ENCODE measurements at places on chromosomes 5 and 9.

DNA sequence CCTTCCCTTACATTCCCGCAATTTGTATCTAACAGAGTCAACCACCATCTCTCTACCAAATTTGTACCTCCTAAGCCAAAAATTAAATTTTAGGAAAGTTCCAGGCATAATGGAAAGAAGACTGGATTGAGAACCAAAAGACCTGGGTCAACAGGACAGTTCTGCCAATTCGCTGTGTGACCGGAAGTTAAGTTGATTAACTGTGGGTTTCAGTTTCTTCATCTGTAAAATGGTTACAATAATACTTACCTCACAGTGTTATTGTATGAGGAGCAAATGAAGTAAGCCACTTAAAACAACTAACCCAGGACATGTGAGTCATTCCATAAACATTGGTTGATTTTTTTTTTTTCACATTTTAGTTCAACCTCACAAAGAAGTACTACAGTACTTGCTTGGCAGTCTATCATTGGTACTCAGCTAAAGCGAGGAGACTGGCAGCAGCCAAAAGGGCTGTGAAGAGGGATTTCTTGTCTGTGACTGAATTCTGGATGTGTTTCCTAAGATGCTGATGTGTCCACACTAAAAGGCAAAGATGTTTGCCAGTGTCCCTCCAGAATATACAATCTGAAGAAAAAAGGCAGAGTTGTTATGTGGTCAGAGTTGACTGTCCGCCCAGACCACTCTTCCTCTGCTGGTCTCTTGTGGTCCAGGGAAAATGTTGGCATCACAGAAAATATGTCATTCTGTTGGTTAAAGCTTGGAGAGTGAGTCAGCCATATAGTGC lies 198.6 kb downstream of the TLE1 start:
- no peak for DNase-seq

GRCh38 chr9:108297073-108297472 lies 558.7 kb downstream of the ACTL7B start:
- DNase-seq: no peak

DNA sequence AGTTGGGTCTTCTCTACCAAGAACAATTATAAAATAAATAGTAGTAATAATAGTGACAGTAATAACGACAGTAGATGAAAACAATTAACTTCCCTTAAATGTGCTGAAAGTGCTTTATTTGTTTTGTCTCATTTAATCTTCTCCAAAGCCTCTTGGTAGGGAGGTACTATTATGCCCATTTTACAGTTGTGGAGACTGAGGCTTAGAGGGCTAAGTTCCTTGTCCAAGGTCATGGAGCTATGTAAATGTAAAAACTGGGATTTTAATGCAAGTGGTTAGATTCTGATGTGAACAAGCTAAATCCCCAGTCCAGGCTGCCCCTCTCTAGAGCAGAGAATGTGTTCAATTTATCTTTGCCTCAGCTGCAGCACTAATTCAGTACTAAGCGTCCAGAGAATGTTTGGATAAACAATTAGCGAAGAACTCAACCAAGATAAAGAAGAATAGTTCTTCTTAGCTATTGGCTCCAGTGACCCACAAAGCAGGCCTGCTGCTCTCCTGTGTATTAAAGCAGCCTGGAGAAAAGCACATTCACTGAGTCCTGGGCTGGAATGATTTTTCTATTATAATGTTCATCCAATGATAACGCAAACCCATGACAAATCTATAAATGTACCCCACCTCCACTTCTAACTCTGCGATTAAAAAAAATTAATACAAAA lies 68.8 kb downstream of the NPR3 start:
- DNase-seq: no peak

- DNase-seq: no peak
These were observed 641.5 kb upstream of the CDH10 start for GRCh38 chr5:25286319-25286718.

DNA sequence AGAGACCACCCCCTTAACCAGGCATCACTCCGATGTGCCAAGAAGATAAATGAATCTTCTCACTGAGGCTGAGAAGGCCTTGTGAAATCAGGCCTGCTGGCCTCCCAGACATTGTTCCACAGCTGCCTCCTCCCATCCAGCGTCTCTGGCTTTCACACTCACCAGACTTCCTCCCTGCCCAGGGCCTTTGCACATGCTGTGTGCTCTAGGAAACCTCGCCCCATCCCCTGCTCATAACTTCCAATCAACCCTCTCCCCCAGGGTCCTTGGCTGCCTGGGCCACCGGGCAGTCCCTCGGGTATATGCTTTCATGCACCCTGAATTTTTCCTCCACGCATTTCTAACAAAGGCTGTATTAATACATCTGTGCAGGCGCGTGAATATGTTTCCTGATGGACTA lies 58.4 kb downstream of the DUSP1 start:
- DNase-seq: no peak

DNA sequence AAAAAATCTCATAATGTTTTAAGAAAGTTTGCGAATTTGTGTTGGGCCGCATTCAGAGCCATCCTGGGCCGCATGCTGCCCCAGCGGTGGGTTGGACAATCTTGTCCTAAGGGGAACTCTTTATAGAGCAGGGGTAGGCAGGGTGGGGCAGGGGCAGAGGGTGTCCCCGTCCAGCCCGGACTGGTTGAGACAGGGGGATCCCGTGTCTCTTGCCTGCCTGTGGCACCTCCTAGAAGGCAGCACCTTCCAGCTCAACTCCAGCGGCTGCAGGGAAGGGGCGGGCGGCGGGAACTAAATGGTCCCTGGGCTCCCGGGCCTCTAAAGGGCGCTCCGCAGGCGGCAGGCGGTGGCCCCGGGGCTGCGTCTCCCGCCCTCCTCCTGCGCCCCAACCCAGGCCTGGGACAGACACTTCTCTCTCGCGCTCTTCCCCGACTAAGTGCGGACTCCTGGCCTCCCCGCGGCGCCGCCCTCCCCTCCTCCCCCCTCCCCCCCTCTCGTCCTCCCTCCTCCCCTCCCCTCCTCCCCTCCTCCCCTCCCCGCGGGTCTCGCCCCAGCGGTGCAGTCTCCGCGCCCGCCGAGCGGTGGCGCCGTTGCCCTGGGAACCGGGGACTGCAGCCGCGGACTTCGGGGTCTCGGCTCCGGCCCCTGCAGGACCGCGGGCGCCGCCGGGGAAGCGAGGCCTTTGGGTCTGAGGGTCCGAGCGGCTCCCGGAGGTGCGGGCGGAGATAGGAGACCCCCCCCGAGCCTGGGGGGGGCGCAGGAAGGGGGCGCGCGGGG lies 132.6 kb downstream of the MRPL36 start:
- peak; percentile 33 for DNase-seq

GRCh38 chr9:14520341-14520740 lies 172.9 kb downstream of the ZDHHC21 start:
- DNase-seq: no peak

DNA sequence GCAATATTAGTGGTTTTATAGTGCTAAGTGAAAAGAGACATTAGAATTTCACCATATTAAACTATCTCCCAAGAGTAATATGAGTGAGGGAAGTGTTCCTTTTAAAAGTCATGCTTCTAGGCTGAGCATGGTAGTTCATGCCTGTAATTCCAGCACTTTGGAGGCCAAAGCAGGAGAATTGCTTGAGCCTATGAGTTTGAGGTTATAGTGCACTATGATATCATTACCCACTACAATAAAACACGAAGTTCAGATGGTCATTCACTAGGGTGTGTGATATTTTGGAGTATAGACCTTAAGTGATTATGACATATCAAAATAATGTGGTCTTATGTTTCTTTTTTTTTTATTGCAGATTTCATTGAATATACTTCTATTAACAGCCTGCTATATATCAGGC lies 6.7 kb downstream of the KIF2A start:
- DNase-seq: no peak

DNA sequence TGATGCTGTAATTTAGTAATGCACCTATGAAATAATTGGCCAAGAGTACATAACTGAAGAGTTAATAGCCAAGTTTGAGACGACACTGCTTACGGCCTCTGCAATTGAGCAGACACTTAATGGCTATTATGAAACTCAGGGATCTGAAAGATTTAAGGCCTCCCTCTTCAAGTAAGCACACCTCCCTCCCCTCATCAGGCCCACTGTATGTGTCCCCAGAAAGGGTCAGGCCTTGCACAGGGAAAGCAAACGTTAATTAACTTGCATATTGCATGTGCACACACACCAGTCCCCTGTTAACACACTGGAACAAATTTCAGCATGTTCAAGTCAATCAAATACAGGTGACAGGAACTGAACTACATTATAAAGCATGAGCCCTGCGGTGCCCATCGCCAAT lies 163.6 kb downstream of the SPOCK1 start:
- no peak for DNase-seq

DNA sequence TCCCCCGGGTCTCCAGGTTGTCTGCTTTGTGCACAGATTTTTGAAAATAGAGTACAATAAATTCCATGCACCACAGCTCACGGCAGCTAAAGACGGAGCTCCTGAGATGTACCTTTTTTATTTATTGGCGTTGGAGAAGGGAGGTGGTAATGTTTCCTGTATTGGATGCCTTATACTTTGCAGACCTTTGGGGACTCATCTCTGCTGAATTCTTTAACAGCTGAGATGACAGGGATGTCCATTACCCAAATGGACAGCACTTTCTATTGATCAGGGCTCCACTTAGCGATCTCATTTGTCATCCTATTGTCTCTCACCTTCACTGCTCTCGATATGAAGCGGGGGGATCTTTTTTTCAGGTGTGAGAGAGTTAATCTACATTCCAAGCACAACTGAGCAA lies 137.8 kb downstream of the EFNA5 start:
- no peak for DNase-seq

DNA sequence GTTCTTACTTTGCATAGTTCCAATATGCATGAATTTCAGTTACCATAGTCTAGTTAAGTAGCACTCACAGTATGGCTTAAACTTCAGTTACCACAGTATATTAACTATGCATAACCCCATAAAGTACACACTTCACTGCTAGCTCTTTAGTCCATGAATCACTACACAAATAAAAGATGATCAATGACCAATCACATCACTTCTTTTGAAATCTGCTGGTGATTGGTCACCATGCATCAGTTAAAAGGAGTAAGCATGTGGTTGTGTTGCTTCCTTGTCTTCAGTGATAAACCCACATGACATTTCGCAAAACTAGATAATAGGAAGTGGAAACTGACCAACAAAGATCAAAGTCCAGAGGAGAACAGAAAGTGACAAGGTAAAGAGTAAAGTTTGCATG lies 79.0 kb downstream of the TAF11L14 start:
- no peak for DNase-seq

- DNase-seq: peak; percentile 33
These were observed 133.0 kb downstream of the ZDHHC21 start for GRCh38 chr9:14560194-14560593.

- DNase-seq: no peak
These were observed 67.4 kb downstream of the VCAN start for GRCh38 chr5:83538786-83539462.

GRCh38 chr5:121793791-121794190 lies 57.9 kb upstream of the FTMT start:
- no peak for DNase-seq

DNA sequence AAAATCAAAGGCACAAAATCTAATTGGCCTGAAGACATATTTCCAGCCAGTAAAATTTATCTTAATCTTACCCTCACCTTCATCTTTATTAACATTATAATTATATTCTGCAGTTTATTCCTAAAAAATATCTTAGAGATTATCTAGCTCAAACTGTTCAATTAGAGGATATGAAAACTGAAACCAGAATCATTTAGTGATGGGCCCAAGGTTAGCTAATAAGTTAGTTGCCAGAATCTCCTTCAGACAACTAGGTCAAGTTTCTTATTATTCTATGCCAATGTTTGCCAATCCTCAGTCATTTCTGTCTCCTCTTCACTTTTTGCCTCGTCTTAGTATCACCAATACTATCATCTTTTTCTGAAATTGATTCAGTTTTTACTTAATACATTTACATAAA lies 56.0 kb upstream of the RASA1 start:
- DNase-seq: no peak

DNA sequence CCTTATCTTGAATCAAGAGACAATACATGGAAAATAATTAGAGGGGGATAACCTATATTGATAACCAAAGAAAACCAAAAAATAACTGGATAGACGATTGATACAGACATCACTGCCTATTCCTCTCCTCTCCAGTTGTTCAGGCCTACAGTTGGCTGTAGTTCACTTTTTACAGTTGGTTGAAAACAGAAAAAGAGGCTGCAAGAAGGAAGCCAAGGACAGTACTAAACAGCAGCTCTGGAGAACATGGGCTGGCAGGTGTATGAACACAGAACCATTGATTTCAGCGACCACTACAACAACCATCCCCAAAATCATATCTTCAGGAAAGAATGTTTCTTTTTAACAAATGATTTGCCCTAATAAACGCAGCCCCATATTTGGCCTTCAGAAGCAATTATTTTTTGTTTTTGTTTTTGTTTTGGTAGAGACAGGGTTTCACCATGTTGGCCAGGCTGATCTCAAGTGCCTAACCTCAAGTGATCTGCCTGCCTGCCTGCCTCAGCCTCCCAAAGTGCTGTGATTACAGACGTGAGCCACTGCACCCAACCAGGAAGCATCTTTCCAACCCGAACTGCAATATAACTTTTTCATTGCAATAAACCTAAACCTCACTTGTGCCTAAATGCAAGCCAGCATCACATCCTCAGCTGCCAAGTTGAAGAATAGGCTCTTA lies 64.3 kb downstream of the MLLT3 start:
- DNase-seq: no peak

GRCh38 chr9:124361128-124361527 lies 54.1 kb downstream of the PSMB7 start:
- DNase-seq: no peak

DNA sequence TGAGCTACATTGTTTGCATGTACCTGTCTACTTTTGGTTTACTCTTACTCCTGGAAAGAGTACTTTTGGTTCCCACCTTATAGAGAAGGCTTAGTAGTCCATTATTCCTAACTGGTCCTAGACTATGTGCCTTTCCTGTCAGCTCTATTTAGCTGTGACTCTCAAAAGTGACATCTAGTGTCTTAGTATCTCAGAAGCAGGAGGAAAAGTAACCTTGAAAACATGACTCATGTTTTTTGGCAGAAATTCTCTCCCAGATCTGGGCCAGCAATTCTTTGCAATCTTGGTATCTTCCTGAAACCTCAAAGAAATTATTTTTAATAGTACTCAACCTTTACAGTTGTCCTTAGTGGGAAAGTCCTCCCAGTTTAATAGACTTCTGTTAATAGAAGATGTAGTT lies 691.7 kb upstream of the SEMA6A start:
- DNase-seq: no peak

DNA sequence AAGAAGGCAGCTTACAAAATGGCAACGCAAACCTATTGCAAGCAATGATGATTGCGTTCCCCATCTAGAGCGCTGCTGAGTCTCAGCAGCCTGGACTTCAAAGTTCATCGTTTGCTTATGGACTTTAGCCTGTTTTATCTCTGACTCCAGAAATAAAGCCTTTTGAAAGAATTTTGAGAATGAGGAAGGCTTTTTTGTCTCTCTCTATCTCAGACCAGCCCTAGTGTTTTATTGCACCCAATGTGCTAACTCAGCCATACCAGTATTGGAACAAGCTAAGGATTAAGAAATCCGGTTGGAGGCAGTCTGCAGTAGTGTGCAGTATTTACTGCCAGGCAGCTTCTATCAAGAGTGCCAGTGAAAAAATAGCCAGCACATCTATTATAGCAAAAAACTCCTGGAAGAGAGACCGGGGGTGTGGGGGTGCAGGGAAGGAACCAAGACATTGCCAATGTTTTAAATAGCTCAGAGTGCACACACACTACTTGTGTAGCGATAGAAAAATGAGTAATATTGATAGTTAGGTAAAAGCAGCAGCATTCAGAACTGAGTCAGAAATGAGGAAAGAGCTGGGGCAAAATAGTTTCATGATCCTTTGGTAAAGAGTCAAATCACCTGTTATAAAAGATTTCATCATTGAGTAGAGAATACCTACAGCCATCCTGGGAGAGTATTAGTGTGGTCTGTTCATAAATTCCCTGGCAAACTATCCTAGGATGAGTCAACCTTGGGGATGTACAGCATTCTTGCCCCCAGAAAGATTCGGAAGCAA lies 219.0 kb downstream of the ZNF608 start:
- no peak for DNase-seq
